ENCODE measurements at places on chromosomes 5 and 9.

DNA sequence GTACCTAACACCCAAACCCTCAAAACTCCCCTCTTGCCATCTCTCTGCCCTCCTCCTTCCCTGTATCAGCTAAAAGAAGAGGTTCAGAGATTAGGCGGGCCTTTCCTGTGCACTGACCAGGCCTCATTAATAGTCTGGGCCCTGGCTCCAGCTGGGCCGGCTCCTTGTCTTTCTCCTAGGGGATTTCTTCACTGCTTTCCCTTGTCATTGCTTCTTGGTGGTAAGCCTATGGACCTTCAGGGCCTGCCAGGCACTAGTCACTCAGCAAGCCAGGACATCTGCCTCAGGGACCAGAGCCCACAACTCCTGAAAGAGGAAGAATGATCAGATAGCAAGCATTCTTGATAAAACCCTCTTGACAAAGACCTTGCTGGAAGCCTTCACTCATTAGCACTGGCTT, 50.9 kb downstream of the MRRF start:
- no peak for DNase-seq

- no peak for DNase-seq
Observed at GRCh38 chr9:114089206-114089840, 9.8 kb downstream of the KIF12 start.

DNA sequence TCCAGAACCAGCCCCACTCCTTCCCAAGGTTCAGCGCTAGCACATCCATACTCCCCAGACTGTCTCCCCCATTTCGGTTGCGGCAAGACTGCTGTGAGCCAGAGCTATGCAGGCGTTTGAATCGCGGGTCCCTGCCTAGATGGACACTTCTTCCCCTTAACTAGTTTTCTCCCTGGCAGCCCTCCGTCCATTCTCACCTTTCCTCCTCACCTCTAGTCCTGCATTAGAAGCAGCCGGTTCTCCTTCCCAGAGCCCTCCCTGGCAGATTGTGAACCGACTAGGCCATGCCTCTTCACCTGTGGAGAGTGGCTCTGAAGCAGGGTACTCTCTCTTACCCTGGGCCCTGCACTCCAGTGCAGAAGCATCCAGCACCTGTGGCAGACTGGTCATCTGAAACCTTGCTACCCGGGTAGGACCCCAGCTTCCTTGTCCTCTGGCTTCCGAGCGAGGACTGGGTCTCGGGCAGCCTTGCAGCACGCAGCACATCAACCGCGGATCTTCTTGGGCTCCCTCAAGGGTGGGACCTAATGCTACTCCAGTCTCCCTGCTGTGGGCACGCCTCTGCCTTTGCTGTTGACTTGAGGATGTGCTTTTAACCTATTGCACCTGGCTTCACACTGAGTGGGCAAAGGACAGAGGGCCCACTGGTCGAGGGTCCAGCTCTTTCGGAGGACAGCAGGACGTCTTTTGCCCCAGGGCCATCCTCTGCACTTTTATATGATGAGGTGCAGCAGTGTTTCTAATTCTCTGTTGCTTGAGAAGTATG, 183.6 kb downstream of the AOPEP start:
- no peak for DNase-seq

DNA sequence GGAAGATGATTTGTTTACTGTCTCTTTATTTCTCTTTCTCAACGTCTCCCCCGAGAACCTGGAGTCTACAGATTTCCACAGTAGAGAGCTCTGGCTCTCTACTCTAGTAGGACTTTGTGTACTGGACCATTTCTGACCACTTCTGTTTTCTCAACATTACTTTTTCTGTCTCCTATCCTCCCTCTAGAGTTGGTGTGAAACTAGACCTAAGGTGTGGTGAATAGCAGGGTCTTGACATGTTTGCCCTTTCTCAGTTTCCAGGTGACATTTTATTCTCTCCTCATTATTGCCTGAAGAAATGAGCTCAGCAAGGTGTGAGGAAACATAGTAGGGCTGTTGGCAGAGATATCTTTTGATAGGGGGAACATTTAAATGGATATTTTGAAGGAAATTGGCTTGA, 62.1 kb upstream of the IL6ST start:
- DNase-seq, result no peak

GRCh38 chr9:36913393-36914211, 120.5 kb downstream of the PAX5 start:
- no peak for DNase-seq

GRCh38 chr9:31597977-31598376, 786.5 kb upstream of the ACO1 start:
- no peak for DNase-seq

DNA sequence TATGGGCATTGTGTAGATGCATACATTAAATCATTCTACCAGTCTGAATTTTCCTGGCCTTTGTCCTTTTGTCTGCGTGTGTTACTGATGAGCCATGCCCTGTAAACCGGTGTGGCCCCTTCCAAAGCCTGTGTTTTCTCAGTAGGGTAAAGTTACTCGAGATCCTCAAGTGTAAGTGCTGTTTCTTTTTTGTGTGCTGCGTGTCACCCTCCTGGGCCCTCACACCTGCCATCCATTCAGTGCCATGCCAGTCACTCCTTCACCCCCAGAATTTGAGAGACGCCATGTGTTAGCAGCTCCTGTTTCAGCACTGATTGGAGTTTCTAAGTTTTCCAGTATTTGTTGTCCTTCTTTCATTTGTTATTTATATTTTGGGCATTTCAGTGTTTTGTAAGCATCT, 288.2 kb downstream of the FANCC start:
- DNase-seq, result no peak

DNA sequence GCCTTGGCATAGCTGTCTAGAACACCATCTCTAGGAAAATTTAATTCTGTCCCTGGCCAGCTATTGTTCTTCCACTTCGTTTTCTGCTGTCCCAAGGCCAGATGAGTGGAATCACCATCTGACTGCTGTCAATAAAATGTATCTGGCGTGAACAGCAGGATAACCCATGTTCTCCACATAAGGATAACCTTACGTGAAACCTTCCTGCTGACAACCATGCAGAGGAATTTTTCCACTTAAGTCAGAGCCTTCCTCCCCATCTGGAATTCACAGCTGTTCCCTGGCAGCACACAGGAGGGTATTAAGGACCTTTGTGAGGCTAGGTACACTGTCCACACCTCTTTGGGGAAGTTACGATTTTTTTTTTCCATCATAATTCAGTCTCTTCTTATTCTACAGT, 28.6 kb downstream of the RNF44 start:
- no peak for DNase-seq

DNA sequence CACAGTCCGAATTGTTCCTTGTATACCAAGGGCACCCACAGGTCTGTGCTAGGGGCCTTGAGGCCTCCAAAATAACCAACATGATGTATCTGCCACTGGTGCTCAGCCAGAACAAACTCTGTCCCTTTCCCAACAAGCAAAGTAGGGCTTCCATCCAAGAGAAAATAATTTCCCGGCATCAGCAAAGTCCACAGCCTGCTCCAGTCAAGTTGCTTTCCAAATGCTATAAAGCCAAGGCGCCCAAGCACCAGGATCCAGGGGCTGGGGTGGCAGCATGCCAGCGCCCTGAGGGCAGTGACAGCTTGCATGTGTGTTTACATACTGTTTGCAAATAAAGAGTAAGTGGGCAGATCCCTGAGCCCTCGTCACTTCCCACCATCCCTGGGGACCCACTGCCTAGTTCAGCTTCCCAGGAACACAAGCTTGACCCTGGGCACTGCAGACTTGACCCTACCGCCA, 155.9 kb downstream of the ERCC6L2 start:
- no peak for DNase-seq

GRCh38 chr5:57832875-57833274, 350.3 kb upstream of the ACTBL2 start:
- DNase-seq, result no peak

DNA sequence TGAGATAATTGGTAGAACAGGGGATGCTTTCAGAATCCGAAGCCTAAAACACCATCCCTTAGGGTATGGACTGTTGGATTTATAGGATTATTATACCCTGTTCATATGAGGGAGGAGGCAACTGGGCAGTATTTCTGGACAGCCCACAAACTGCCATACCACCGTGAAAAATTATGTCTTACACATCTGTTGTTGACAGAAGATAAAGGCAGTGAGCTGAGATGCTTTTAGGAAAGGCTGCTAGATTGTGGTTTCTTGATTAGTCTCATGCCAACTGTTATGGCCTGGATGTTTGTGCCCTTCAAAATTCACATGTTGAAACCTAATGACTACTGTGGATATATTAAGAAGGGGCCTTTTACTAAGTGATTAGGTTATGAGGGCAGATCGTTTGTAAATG, 83.7 kb upstream of the DHFR start:
- DNase-seq, result no peak

- no peak for DNase-seq
Observed at GRCh38 chr9:128062846-128063831, 4.0 kb downstream of the NAIF1 start.

All from stimulated activated CD8-positive, alpha-beta memory T cell treated with anti-CD3 and anti-CD28 coated beads, Interleukin-4, amount 100 ng/mL, for 4 hours (primary cell).